ENCODE measurements at places on chromosomes 7 and 10. TPM values are rescaled to one million over a fixed set of nuclear protein-coding genes. Genes with fewer than 3 reads are reported as not detected.

- H3K27ac ChIP-seq, result no peak overlapping the region
- H3K36me3 ChIP-seq, result no peaks in the 10 kb centered on the region
- no peak overlapping the region for H3K4me3 ChIP-seq
- no peaks in the 10 kb centered on the region for H3K4me1 ChIP-seq
- no peaks in the 10 kb centered on the region for H3K27me3 ChIP-seq
Observed at GRCh38 chr7:19390795-19391194, 245.6 kb upstream of the FERD3L start.

KIAA1217 gene
- 12.9 TPM for total RNA-seq

RABGEF1 gene
- 39.7 TPM for total RNA-seq

GRCh38 chr10:93867525-93867924 lies 26.3 kb upstream of the SLC35G1 start:
- no peaks in the 10 kb centered on the region for H3K36me3 ChIP-seq
- H3K4me1 ChIP-seq, result no peaks in the 10 kb centered on the region
- H3K4me3 ChIP-seq, result no peak overlapping the region
- DNase-seq, result peak; percentile 68
- no peak overlapping the region for H3K27ac ChIP-seq

DNA sequence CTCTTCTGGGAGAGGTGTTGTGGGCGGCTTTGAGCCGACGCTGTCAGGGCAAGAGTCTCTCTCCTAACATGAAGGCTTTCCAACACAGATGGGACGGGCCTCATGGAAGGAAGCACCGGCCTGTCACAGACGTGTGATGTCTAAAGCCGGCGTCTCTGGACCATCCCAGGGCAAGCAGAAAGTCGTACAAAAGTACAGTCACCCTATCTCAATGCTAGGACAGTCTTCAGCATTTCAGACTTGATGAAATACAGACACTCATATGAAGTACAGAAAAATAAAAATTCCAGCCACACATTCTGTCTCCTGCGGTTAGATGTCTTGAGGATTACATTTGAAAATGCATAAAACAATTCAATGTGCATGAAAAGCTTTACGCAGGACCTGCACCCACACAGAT lies 30.6 kb downstream of the CYP2W1 start:
- no peak overlapping the region for H3K4me3 ChIP-seq
- DNase-seq, result no peak
- H3K27ac ChIP-seq, result peak overlapping the region; percentile 4
- H3K36me3 ChIP-seq, result peaks cover 29% of the 10 kb centered on the region
- H3K4me1 ChIP-seq, result peaks cover 45% of the 10 kb centered on the region

Measured in esophagus muscularis mucosa (tissue), 4 donors.